ENCODE measurements at places on chromosomes 1 and 21.

DNA sequence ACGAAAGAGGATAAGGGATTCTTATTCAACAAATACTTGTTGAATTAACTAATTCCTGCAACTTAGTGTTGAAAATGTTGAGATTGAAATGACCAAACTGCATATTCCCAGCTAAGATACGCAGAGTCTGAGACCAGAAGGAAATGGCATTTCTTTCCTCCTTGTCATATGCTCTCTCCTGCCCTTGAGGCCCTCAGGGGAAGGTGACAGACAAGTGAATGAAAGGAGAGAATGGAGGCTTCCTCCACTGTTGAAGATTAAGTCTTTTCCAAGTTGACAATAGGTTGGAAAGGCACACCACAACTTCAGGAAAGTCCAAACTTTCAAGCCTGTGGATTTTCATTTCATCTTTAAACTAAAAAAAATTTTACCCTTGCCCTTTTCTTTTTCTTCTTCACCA is 3.1 kb upstream of the ZNF697 start:
- no peak for DNase-seq

- peak; percentile 35 for DNase-seq
These were observed 123.9 kb downstream of the RRAGC start for GRCh38 chr1:38735651-38736161.

GRCh38 chr1:179870870-179871269 is 6.7 kb downstream of the TOR1AIP2 start:
- no peak for DNase-seq

DNA sequence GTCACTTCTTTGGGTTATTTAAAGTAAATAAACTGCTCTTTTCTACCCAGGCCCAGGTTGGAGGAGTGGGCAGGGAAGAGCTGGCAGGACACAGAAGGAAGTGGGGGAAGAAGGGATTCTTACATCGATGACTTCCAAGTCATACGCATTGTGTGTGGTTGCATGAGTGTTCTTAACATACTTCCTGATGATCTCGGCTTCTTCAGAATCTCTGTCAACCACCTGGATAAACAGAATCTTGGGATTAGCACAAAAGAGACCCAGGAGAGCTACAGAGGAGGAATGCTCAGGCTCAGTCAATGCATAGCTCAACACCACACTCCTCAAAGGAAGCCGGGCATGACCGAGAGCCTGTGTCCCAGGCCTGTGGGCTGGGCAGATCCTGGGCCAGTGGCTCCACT is 42.1 kb downstream of the PARP1 start:
- DNase-seq, result peak; percentile 50

GRCh38 chr1:55484173-55484572 is 269.0 kb upstream of the USP24 start:
- no peak for DNase-seq
